ENCODE measurements at places on chromosomes 2 and 18.

DNA sequence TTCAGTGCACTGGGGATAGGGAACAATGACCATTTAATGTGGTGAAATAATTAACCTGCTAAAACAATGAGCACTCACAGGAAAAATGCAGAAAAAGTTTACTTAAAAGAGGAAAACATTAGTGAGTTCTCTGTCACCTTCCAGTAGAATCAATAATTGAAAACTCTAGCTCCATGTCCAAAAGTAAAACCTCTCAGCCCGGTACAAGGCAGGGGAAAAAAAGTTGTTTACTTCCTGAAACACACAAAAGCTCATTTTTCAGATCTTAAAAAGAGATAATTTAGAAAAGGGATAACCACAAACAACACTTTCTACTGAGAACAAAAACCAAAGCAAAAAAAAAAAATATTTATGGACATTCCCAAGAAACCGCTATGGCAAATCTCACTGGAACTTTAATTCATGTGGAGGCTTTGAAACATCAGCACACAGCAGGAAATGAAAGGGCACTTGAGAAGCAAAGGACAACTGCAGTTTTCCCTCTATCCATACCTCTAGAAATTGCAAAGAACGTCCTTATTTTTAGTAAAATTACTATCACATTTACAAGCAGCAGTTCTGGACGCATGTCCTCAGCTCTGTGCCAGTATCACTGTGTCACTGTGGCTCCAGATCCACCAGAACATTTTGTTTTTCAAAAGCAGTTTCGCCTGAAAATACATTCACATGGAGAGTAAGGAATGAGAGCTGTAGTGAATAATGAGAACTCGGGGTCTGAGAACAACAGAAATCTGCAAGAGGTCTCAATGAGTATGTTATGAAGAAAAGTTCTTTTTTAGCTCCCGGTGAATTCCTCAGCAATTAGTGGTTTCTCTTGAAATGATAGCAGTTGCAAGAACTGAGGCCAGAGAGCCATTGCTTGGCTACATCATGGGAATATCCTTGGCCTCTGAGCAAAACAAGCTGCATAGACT, 44.7 kb upstream of the DNAH7 start:
- no peak for DNase-seq

DNA sequence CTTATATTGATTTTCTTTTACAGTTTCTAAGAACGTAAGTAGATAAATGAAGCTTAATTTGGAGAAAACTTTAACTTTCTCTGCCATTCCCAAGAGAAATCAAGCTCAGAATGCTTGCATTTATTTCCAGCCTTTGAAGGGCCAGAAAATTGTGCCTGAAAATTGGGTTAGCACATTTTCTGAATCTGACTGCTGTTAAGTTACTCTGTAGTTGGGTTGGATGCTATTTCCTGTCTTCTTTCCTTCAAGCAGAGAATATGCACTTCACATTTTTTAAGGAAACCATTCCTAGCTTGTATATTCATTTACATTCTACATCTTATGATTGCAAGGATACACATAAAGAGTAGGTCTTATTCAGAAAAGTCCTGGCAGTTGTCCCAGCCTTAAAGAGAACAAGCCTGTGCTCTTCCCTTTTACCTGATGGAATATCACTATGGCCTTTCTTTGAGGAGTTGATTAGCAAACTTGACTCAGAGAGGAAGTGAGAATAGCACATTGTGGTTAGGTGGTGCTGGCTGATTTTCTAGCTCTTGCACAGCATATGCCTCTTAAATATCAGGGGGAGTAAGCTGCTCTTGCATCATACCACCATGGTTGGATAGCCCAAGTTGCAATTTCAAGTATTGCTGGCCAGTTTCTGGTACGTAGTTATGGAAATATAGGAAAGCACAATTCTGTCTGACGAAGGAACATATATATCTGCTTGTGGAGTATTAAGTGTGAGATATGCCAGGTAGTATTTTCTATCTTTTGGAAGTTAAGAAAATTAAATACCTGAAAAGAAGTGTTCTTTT, 133.7 kb downstream of the COMMD1 start:
- DNase-seq: no peak

DNA sequence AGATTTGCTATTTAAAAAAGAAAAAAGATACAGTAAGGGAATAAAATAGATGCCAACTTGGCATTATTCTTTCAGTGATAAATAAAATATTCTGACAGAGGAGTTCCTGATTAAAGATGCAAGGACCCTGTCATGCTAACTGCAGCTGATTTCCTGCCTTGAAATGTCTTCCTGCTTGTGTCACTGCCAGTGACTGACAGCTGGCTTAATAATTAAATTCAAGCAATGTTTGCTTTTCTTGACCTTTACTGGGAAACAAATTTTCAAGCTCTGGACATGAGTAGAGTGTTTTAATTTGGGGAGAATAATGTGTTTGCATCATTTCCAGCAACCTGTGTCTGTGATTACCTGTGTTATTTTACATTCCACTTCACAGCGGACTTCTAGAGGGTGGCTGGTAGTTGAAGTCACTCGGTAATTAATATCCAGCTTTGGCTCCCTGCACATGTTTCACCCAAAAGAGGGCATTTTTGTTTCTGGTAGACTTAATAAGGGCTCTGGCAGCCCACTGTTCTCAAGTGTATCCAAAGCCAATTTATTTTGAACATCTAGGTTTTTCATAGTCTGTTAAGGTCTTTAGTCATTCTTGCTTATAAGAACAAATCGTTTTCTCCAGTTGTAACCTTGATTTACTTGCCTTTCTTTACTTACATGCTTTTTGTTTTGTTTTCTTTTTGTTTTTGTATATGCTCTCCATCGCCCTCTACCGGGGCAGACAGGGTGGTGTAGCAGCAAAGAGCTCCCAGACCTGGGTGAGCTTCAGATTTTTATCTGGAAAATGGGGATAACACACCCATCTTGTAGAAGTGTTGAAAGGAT, 48.5 kb upstream of the PROKR1 start:
- no peak for DNase-seq

- peak; percentile 78 for DNase-seq
Measured at GRCh38 chr18:33781429-33781828, 203.4 kb downstream of the ASXL3 start.

DNA sequence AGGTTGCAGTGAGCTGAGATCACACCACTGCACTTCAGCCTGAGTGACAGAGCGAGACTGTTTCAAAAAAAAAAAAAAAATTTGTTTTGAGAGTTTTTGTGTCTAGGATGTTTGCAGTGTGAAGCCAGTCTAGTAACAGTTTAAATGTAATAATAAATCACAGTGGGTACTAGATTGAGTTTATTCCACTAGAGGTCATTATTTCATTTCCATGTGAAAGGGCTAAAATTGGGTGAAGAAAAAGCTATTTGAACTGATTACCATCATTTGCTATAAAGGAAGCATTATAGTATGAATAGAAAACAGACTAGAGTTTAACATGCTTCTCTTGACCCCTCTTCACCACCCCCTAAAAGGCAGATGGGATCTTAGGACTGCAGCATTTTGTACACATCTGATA, 20.3 kb downstream of the SNRPD1 start:
- no peak for DNase-seq

- DNase-seq: no peak
Measured at GRCh38 chr18:64032312-64032711, 62.4 kb downstream of the SERPINB8 start.

GRCh38 chr2:147520817-147521216, 324.0 kb upstream of the ACVR2A start:
- no peak for DNase-seq

DNA sequence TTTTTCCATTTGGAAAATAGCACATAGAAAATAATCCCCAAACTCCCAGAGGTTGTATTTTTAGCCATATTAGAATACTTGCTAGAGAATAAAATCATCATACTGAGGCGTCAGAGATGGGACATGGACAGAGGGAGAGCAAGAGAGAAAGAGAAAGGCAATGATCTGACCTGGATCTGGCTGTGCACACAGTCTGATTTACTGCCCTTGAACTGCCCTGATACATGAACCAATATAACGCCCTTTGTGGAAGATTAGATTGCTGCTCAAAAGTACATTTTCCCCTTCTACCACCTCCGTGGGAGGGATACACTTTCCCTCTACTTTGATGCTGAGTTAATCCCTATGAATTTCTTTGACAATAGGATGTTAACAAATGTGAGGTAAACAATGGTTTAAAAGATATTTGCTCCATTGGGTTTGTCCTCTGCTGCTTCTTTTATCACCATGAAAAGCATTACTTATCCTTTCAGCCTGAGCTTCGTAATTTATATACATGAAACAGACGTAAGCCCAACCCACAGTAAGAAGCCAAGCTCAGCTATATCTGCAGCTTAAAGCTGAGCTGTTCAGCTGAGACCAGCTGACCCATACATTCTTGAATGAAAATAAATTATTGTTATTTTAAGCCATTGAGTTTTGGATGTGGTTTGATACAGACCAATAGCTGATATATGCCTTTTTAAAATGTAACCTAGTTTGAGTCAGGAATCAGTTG, 1664.6 kb upstream of the CELF4 start:
- DNase-seq: no peak

Measured in LNCaP clone FGC (cell line).